Non-pigmented ciliary epithelial cell (primary cell): ENCODE measurements at places on chromosomes 4 and X.

- DNase-seq, result no peak
These were observed 71.6 kb downstream of the FAM114A1 start for GRCh38 chr4:38939165-38939564.

- DNase-seq, result peak; percentile 28
These were observed 165.4 kb upstream of the LDB2 start for GRCh38 chr4:17063888-17064287.

- no peak for DNase-seq
These were observed 98.2 kb downstream of the SOWAHB start for GRCh38 chr4:76799718-76800117.

DNA sequence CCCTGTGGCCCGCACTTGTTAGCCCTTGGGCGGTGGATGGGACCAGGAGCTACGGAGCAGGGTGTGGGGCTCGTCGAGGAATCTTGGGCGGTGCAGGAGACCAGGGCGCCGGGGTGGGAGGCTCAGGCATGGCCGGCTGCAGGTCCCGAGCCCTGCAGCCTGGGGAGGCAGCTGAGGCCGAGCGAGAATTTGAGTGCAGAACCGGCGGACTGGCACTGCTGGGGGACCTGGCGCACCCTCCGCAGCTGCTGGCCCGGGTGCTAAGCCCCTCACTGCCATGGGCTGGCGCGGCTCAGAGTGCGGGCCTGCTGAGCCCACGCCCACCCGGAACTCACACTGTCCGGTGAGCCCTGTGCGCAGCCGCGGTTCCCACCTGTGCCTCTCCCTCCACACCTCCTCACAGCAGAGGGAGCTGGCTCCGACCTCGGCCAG is 73.6 kb upstream of the TLL1 start:
- DNase-seq, result no peak

DNA sequence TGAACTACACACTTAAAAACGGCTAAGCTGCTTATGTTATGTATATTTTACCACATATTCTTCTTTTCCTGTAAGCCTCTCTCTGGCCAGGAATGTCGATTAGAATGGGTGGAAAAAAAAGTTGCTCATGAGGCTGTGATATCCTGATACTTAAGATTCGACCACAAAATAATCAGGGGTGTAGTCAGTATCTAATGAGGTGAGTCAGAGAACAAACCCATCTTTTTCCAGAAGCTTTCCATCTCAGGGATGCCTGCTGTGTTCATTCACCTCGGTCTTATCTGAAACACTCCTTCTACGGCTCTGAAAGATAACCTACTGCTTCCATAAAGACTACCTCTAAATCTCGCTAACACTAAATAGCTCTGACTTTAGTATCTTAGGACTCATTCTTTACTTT is 142.7 kb upstream of the MAP3K15 start:
- DNase-seq, result no peak

GRCh38 chr4:99483636-99484035 is 27.2 kb upstream of the C4orf17 start:
- DNase-seq, result peak; percentile 10

DNA sequence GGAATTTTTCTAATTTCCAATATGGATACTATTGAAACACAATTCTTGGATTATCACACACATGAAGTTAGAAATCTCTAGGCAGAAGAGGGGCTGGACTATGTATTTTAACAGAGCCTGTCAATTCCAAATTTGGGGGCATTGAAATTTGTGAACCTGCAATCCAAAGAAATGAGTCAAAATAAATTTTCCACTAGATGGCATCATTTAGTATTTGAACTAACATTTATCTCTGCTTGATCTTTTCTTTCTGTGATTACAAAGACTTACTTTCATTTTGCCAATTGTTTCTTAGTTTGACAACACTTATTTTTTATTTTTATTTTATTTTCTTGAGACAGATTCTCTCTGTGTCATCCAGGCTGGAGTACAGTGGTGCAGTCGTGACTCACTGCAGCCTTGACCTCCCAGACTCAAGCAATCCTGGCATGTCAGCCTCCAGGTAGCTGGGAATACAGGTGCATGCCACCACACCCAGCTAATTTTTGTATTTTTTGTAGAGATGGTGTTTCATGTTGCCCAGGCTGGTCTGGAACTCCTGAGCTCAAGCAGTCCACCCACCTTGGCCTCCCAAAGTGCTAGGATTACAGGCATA is 2.7 kb upstream of the PYURF start:
- DNase-seq, result no peak

DNA sequence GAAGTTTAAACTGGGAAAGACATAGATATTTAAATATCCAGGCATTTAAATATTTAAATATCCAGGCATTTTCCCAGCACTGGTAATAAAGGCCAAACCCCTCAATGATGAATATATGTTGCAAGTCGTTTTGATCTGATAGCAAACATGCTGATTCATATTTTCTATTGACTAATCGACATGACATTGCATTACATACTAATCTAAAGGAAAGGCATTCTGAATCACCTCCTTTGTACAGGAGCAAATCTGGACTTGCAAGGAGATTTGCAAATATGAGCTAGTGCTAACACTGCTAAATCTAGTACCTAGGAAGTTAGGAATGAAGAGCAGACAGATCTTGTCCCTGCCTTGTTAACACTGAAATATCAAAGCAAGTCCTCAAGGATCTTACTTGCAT is 207.3 kb downstream of the SLC7A11 start:
- peak; percentile 71 for DNase-seq

- peak; percentile 31 for DNase-seq
These were observed 584.8 kb downstream of the PPARGC1A start for GRCh38 chr4:23305026-23305425.

- no peak for DNase-seq
These were observed at the start of gene PCDH7 for GRCh38 chr4:30720021-30720660. TSS of gene PCDH7 (plus strand) at chr4:30720369. CDS start at chr4:30721423, 1,054 bp downstream.

GRCh38 chr4:84878546-84878945 is 87.9 kb downstream of the WDFY3 start:
- DNase-seq, result no peak

DNA sequence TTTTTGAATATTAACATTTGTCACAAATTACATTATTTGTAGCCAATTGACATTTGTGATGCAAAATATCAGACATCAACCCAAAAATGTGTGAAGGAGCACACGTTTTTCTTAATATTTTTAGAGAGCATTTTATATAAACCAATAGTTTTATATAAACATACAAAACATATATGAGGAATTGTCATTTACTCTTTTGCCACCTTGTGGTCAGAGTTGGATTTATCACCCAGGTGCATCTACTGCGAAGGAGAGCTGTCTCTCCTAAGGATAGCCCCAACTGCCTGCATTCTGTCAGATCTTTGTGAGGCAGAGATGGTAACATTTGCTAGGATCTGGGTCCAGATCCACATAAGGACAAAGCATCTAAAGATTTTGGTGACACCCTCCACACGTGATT is 2.5 kb upstream of the USP27X start:
- DNase-seq, result no peak

GRCh38 chrX:136762820-136763452 is 17.8 kb downstream of the ARHGEF6 start:
- DNase-seq, result no peak

DNA sequence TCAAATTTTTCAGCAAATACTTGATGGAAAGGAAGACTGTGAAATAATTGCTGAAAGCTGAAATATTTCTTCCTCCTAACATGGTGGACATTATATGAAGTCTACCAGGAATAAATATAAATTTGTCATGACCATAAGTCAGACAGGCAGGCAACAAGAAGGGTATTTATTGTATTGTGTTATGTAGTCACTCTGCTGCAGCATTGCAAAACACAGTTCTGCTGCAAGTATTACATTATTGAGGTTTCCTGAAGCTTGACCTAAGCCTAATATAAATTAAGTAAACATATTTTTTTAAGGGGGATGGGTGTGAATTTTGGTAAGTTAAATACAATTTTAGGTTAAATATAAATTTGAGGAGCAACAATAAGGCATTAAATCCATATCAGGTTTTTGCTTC is 60.2 kb upstream of the MAOA start:
- no peak for DNase-seq

- no peak for DNase-seq
These were observed 422.7 kb upstream of the LCORL start for GRCh38 chr4:18444206-18444605.

- no peak for DNase-seq
These were observed 5.5 kb upstream of the NR3C2 start for GRCh38 chr4:148447681-148448080.

GRCh38 chr4:9600246-9600645 is 156.0 kb downstream of the DEFB131A start:
- no peak for DNase-seq

DNA sequence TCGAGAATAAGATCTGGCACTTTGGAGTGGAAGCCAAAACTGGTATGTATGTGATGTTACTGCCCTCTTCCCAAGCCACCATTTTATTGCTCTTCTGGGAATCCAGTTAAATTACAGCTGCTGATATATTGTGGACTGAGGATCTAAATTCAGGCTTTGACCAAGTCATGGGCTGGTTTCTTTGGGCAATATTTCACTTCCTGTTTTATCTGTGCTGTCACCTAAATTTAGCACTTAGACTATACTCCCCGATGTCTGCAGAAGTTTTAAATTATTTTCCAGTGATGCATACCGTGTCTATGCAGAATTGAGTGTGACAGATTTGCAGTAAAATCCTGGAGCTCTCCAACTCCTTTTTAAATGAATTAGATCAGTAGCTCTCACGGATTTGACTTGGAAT is 100.0 kb downstream of the TEX13A start:
- no peak for DNase-seq

DNA sequence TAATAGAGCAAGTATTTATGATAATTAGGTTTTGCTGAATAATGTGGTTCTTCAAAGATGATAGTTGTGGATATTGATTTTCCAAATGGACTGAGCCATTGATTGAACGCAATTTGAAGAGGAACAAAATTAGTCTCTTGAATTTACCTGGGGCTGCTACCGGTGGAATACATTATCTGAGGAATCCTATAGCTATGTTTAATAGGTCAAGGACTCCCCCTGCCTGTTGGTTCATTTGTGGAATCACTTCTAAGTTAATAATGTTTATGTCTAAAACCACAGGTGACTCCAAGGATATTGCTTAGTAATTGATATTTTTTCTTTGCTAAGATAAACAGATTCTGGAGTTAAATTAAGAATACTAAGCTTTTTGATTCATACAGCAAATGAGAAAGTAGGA is 576.0 kb upstream of the PABPC4L start:
- DNase-seq, result no peak

- no peak for DNase-seq
These were observed 33.2 kb upstream of the TBC1D14 start for GRCh38 chr4:6876440-6876839.

DNA sequence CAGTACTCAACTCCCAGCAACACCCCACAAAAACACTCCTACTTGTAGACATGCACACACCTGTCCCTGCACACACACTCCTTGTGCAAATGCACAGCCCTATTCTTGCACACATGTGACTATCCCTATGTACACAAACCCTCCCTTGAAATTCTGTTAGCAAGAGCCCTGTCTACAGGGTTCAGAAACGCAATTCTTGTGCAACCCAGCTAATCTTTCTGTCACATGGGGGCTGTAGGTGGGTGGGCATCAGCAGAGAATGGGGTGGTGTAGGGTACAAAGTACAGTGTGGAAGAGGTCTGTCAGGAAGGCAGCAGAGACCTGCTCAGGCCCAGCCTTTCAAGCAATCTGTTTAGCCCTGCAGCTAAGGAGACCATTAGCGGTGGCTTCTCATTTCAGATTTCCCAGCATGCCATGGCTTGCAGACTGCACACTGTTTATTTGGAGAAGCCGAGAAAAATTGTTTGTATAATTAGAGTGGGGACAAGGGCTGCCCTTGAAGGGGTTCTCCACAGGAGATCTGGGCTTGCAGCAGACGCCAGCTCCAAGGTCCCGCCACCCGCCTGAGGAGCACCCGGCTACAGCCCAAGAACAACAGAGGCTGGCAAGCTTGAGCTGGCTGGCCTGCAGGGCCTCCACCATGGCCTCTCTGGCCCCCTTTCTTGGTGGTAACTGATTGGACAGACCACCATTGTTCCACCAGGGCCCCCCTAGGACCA is 144.0 kb upstream of the PJA1 start:
- DNase-seq, result no peak

GRCh38 chrX:39212456-39212855 is 411.2 kb downstream of the MID1IP1 start:
- DNase-seq, result no peak

DNA sequence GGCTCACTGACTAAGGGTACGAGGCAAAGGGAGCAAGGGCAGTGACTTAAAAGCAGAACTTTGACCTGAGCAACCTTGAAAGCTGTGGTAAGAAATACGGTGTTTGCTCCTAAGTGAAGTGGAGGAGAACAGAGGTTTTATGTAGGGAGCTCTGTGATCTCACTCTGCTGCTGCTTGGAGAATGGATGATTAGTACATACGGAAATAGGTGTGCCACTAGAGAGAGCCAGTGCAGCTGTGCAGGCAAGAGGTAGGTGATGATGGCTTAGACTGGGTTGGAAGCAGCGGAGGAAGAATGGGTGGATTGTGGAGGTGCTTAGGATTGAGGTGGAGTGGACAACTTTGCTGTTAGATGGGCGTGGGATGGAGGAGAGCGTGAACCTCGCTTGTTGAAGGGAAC is 85.0 kb downstream of the FAM193A start:
- DNase-seq, result no peak

- no peak for DNase-seq
These were observed 119.0 kb upstream of the BMP3 start for GRCh38 chr4:80911458-80911857.

GRCh38 chr4:182560358-182560757 is 317.2 kb downstream of the TENM3 start:
- peak; percentile 26 for DNase-seq

GRCh38 chrX:13085526-13085925 is 41.1 kb upstream of the FAM9C start:
- DNase-seq, result no peak

DNA sequence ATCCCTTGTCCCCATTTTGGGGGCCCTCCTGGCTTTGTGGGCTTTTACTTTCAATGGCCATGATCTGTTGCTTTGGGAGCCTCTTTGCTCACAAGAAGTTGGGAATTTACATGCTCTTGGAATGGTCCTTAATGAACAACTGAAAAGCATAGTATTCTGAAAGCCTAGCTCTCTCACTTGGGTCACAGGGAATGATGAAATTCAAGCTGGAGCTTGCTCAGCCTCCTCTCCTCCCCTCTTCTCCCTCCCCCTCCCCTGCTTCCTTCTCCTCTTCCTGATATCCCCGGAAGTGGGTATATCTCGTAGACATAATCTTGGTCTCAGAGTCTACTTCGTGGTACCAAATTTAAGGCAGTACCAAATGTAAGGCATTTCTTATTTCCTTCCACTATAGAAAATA is 400.6 kb upstream of the NR3C2 start:
- no peak for DNase-seq
